ENCODE measurements at places on chromosomes 12 and 14. TPM values are rescaled to one million over a fixed set of nuclear protein-coding genes. Genes with fewer than 3 reads are reported as not detected.

DNA sequence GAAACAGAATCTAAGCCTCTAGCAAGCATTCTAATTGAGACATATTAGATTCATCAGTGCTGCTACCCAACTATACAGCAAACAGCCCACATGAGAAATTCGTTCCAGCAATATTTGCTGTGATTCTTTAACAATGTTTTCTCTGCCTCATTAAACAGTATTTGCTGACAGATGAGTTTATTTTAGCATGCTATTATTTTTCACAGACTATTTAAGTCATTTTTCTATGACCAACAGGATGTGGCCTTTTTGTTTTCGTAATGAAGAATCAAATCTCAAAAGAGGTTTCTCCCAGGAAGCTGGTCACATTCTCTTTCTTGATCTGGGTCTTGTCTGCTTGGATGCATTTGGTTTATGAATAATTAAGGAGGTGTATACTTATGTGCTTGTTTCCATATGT, 23.2 kb upstream of the SERPINA12 start:
- DNase-seq: no peak

GRCh38 chr14:76163668-76164363, 12.1 kb downstream of the GPATCH2L start:
- no peak for DNase-seq

GRCh38 chr12:90631591-90632212, 323.3 kb downstream of the CCER1 start:
- no peak for DNase-seq

DNA sequence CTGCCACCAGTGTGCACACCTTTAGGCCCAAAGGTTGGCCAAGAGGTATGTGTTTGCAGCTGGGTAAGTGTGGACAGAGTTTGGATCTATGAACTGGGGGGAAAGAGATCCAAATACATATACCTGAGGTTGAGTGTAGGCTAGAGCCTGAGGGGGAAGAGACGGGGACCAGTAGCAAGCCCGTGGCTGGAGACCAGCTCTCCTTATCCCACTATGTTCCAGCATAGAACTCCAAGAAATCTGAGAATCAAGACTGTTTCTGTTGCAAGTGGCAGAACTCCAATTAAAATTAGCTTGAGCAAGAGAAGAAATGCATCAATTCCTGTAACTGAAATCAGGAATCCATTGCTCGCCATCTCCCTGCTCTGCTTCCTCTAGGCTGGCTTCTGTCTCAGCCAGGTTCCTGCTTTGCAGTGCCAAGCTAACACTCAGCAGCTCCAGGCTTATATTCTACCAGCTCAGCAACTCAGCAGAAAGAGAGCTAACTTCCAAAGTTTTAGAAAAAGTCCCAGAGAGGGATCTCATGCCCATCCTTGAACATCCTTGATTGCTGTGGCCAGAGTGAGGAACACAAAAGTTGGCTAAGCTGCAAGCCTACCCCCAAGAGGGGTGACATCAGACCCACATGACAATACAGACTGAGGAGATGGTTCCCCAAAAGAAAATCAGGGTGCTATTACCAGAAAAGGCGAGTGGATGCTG, 1.5 kb upstream of the PCK2 start:
- no peak for DNase-seq

DNA sequence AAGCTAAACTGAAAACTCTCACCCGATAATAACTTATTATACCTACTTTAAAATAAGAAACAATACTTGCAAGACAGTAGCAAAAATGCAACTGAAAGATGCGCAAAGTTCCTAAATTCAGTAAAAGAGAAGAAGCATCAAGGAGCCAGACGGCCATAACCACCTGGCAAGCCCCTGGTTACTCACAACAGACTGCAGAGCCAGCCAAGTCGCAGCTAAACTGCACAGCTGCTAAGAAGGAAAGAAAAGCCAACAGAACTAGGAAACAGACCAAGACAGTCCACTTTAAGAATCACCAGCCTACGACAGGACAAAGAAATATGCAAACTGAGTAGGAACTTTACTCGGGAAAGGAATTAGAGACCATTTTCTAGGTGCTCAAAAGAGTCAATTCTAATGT, 127.9 kb downstream of the TMTC1 start:
- DNase-seq: no peak

DNA sequence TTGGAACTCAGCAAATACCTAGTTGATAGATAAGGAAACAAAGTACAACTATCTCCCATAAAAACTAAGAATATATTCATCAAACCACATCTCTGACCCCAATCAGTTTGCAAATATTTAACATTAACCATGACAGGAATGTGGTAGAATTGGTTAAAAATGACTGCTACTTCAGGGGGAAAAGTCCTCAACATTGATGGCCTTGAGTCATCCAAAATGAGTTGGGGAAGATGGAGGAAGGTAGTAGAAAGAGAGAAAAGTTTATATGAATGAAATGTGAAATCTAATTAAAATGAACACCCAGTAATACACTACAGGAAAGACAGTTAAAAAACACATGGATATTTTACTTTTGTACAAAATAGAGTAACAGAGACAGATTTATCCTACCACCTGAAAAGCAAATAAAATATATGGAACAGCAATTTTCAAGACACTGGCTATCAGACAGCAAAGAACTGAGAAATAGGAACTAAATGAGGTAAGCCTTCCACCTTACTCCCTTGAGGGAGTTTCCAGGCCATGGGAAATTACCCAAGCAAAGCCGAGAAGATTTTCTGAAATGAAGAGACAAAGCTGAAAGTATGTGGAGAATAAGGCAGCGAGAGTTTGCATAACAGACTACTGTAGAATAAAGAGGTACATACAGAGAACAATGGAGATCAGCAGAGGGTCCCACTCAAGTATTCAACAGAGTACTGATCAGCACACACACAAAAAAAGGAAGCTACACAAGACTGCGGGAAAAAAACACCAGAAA, 49.6 kb downstream of the TC2N start:
- no peak for DNase-seq

DNA sequence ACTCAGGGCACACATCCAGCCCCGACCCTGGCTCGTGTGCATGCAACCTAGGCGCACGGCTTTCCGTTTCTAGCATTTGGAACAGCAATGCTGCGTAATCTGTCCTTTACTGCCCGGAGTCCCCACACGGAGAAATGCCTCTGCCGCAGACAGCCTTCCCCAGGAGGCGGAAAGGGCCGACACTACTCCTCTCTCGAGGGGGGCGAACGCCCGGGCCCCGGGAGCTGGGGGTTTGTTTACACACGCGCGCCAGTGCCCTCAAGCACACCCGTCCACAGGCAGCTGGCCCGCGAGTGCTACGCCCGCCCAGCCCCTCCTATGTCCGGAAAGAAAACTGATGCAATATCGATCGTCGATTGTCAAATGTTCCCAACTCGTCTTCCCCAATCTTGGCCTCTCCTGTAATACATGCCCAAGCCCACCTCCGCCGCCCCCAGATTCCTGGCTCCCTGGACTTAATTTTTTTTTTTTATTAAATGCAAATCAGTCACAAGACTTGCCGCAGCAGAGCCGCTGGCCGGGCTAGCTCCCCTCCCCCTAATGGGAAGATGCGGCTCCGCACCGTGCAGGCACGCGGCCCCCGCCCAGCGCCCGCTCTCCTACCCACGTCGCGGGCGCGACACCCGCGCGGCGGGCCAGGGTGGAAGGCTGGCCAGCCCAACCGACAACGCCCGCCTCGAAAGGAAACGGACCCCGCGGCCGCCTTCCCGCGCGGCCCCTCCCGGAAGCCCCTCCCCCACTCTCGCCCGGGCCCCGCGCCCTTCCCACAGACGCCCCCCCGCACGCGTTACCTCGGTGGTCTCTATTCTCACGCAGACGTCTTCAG, 642 bp downstream of the SLC38A2 start:
- peak; percentile 58 for DNase-seq

The SYNDIG1L gene
- total RNA-seq: 0.30 TPM

The CFAP54 gene
- 14.2 TPM for total RNA-seq

The FGF23 gene
- total RNA-seq: not detected

The ADAMTS20 gene
- total RNA-seq: not detected

The TCL1B gene
- not detected for total RNA-seq

The SLC8A3 gene
- total RNA-seq: 0.85 TPM

The KLHDC1 gene
- 25.6 TPM for total RNA-seq

The DNAI7 gene
- not detected for total RNA-seq

The GZMB gene
- 2.8 TPM for total RNA-seq
